ENCODE measurements at places on chromosomes 1 and 21. TPM values are rescaled to one million over a fixed set of nuclear protein-coding genes. Genes with fewer than 3 reads are reported as not detected.

The SPRR2D gene
- not detected for polyA plus RNA-seq

The SLAMF9 gene
- not detected for polyA plus RNA-seq

The LCE6A gene
- not detected for polyA plus RNA-seq

The C8A gene
- not detected for polyA plus RNA-seq

The WDR26 gene
- 89.6 TPM for polyA plus RNA-seq

The SPOCD1 gene
- polyA plus RNA-seq: not detected

The NEXN gene
- 0.43 TPM for polyA plus RNA-seq

The SLC6A9 gene
- 1.3 TPM for polyA plus RNA-seq

The PPM1J gene
- 1.7 TPM for polyA plus RNA-seq

The OR2M3 gene
- polyA plus RNA-seq: not detected

The IL24 gene
- polyA plus RNA-seq: not detected

The KRTAP11-1 gene
- polyA plus RNA-seq: not detected

The CRABP2 gene
- polyA plus RNA-seq: 3.4 TPM

The FOXD2 gene
- 0.06 TPM for polyA plus RNA-seq

The CHIA gene
- not detected for polyA plus RNA-seq

The IQGAP3 gene
- not detected for polyA plus RNA-seq

The HSF2BP gene
- polyA plus RNA-seq: 0.89 TPM

The C1orf115 gene
- polyA plus RNA-seq: 0.42 TPM

The SAMSN1 gene
- 20.7 TPM for polyA plus RNA-seq

The SLC45A3 gene
- polyA plus RNA-seq: 0.53 TPM

The TNNT2 gene
- not detected for polyA plus RNA-seq

The ERICH3 gene
- polyA plus RNA-seq: not detected

The THEM5 gene
- polyA plus RNA-seq: not detected

The NOL9 gene
- polyA plus RNA-seq: 25.4 TPM

The TNFRSF1B gene
- 0.24 TPM for polyA plus RNA-seq

The S100A7A gene
- 0.24 TPM for polyA plus RNA-seq

The TTC22 gene
- polyA plus RNA-seq: not detected

The RGS5 gene
- 0.76 TPM for polyA plus RNA-seq

The GJA5 gene
- not detected for polyA plus RNA-seq

The GPR153 gene
- polyA plus RNA-seq: 26.9 TPM

The YBEY gene
- 95.3 TPM for polyA plus RNA-seq

The TSACC gene
- not detected for polyA plus RNA-seq

The ITGB2 gene
- not detected for polyA plus RNA-seq

The TTLL10 gene
- not detected for polyA plus RNA-seq

The IL12RB2 gene
- not detected for polyA plus RNA-seq

The TUFT1 gene
- polyA plus RNA-seq: 25.8 TPM

The TEDDM1 gene
- not detected for polyA plus RNA-seq

The LIN28A gene
- polyA plus RNA-seq: 1.0 TPM

The IGFN1 gene
- not detected for polyA plus RNA-seq

The SLC44A3 gene
- polyA plus RNA-seq: 0.28 TPM

The LHX8 gene
- polyA plus RNA-seq: 8.8 TPM

The CACHD1 gene
- 12.7 TPM for polyA plus RNA-seq

The NBL1 gene
- polyA plus RNA-seq: 9.9 TPM

The CDC42BPA gene
- 26.8 TPM for polyA plus RNA-seq

The CYP4A11 gene
- polyA plus RNA-seq: 1.6 TPM

The ZNF683 gene
- polyA plus RNA-seq: not detected

The C1orf116 gene
- polyA plus RNA-seq: not detected

The RRP15 gene
- polyA plus RNA-seq: 5.4 TPM

The AADACL4 gene
- not detected for polyA plus RNA-seq

The TBX15 gene
- not detected for polyA plus RNA-seq

The LORICRIN gene
- 1.3 TPM for polyA plus RNA-seq

The NHLH1 gene
- polyA plus RNA-seq: 0.90 TPM

Measured in neural cell (in vitro differentiated cells).